ENCODE measurements at places on chromosomes 11 and 22.

- DNase-seq: no peak
These were observed 109.8 kb upstream of the FGF3 start for GRCh38 chr11:69928975-69929374.

- DNase-seq: no peak
These were observed 15.0 kb downstream of the MRTFA start for GRCh38 chr22:40621309-40622151.

GRCh38 chr11:120385655-120386054, 49.4 kb downstream of the ARHGEF12 start:
- no peak for DNase-seq

- no peak for DNase-seq
These were observed 32.7 kb upstream of the CCDC34 start for GRCh38 chr11:27395556-27396258.

- no peak for DNase-seq
These were observed 41.4 kb downstream of the CERK start for GRCh38 chr22:46696614-46697013.

- no peak for DNase-seq
These were observed 284.4 kb downstream of the LUZP2 start for GRCh38 chr11:24781288-24781687.

- DNase-seq: no peak
These were observed 38.9 kb upstream of the SCUBE2 start for GRCh38 chr11:9130297-9130696.

- peak; percentile 89 for DNase-seq
These were observed 26.9 kb upstream of the CD82 start for GRCh38 chr11:44538375-44539054.

GRCh38 chr11:71998061-71998460, 648 bp upstream of the IL18BP start:
- no peak for DNase-seq

DNA sequence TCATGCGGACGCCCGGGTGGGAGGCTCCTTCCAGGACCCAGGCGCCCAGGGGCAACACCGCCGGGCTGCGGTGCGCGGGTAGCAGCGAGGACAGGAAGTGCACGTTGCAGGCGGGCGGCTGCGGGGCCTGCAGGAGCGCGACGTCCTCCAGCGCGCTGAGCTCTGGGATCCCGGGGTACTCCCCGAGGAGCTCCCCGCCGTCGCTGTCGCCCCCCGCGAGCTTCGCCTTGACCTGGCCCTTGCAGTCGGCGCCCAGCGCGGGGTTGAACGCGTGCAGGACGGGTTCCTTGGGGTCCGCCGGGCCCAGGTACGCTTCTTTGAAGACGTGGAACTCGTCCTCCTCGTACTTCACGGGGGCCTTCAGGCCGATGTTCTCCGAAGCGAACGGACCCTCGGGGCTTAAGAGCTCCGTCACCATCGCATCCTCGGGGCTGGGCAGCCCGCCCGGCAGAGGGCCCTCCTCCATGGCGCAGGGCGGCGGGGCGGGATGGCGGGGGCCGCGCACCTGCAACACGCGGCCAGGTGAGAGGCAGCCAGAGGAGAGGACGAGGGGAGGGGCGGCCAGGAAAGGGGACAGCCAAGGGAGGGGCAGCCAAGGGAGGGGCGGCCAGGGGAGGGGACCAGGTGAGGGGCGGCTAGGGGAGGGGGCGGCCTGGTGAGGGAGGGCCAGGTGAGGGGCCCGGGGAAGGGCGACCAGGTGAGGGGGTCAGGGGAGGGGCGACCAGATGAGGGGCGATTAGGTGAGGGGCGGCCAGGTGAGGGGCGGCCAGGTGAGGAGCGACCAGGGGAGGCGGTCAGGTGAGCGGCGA, 921 bp downstream of the TESMIN start:
- no peak for DNase-seq

DNA sequence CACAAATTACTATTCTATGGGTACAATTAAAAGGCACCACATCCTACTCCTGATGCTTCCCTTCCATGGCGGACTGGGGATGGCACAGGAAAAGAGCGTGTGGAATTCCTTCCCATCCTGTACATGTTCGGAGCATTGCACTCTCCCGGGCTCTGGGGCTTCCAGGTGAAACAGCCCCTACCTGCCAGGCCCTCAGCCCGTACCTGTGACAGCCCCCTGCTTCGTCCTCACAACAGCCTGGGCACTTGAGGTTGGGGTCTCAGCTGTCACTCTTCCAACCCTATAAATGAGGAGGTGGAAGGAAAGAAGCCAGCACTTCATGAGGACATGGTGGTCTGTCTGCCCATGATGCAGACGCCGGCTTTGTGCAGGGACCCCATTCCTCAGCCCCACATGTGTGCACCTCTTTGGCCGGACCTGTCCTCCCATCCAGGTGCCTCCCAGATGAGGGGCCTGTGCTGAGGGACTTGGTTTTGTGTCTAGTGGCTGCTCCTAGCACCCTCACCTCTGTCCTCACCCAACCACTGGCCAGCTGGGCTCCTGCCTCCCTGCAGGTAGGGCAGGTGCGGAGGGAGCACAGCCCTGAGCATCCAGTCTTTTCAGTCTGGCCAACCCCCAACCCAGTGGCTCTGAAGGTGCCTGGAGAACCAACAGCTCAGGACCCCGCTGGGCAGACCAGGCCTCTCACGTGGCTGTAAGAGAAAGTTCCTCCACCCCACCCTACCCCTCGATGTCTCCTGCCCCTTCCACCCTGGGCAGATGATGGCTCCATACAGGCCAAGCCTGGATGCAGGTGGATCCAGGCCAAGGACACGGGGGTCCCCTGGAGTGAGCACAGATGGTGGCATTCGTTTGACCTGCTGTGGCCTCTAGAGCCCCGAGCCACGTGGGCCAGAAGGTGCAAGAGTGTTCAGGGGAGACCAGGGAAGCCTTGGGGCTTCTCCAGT, 23.4 kb upstream of the WNT7B start:
- no peak for DNase-seq

DNA sequence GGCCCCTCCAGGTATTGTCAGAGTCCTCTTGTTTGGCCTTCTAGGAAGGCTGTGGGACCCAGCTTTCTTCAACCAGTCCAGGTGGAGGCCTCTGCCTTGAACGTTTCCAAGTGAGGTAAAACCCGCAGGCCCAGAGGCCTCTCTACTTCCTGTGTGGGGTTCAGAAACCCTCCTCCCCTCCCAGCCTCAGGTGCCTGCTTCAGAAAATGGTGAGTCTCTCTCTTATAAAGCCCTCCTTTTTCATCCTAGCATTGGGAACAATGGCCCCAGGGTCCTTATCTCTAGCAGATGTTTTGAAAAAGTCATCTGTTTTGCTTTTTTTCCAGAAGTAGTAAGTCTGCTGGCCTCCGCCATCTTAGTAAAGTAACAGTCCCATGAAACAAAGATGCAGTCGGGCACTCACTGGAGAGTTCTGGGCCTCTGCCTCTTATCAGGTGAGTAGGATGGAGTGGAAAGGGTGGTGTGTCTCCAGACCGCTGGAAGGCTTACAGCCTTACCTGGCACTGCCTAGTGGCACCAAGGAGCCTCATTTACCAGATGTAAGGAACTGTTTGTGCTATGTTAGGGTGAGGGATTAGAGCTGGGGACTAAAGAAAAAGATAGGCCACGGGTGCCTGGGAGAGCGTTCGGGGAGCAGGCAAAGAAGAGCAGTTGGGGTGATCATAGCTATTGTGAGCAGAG, at the start of gene CD3E:
CD3E (plus strand) TSS at position 163 of the 681 bp plus-strand sequence; CDS start at position 386, 223 bp downstream.
- DNase-seq: no peak

DNA sequence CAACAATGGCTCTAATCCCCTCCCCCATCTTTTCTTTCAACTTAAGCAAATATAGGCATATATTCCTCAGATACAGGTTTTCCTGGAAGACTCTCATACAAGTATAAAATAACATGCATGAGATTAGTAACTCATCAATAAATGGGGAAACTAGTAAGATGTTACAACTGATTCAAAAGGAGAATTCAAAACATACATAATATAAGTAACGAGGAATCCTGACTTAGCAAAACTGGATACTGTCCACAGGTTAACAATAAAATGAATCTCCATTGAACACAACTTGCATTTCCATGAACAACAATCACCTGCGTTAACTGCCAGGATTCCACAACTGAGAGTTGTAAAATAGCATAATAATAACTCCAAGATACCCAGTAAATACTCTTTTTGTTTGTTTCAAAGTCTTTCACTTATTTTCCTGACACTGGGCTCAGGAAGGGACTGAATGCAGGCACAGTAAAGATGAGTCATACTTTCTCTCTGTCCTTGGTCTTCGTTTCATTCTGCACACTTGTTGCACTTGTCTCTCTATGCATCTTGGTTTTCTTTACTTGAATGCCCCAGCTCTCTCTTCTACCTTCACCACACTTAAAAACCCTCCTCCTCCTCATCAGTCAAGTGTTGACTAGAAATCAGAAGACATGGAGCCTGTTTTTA, 8.1 kb downstream of the APIP start:
- no peak for DNase-seq

DNA sequence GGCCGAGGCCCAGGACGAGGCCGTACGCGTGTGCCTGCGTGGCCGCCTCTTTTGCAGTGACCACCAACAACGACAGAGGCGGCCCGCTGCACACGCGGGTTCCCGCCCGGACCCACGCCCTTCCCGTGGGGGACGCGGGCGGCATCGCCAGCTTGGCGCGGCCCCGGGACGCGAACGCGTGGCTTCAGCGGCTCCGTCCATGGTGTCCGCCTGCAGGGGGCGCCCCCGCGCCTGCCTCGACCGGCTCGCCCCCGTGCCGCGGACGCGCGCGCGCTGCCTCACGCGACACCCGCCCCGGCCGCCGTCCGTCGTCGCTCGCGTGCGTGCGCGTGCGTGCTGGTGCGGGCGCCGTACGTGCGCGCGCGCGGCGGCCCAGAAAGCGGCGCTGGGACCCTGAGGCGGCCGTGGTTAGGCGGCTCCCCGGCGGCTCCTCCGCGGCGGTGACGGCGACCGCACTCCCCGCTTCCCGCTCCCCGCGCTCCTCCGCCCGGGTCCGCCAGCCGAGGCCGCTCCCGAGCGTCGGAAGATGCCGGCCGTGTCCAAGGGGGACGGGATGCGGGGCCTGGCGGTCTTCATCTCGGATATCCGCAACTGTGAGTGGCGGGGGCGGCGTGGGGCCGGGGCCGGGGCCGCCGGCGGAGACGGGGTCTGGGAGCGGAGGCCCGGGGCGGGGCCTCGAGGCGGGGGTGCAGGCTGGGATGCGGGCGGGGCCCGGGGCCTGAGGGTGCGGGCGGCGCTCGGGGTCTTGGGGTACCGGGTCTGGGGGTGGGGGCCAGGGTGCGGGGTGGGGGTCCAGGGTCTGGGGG, at the start of gene AP2A2:
AP2A2 (plus strand) TSS at position 375 of the 806 bp plus-strand sequence; CDS start at position 527, 152 bp downstream.
- peak; percentile 94 for DNase-seq

GRCh38 chr22:18095101-18095805, 15.4 kb upstream of the TUBA8 start:
- DNase-seq: no peak

- no peak for DNase-seq
These were observed 429.7 kb downstream of the ETS1 start for GRCh38 chr11:128157423-128158298.

DNA sequence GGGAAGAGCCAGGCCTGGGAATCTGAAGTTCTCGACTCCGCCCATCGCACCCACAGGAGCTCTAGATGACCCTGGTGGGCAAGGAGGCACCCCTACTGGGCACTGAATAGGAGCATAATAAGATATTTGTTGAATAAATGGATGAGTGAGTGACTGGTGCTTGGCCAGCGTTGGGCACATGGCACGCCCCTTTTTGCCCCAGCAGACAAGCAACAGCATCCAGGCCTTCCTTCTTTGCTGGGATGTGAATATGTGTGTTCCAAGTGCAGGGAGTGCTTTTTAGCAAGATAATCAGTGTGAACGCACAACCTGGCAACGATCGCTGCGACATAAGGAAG, 443 bp upstream of the CELF1 start:
- no peak for DNase-seq

DNA sequence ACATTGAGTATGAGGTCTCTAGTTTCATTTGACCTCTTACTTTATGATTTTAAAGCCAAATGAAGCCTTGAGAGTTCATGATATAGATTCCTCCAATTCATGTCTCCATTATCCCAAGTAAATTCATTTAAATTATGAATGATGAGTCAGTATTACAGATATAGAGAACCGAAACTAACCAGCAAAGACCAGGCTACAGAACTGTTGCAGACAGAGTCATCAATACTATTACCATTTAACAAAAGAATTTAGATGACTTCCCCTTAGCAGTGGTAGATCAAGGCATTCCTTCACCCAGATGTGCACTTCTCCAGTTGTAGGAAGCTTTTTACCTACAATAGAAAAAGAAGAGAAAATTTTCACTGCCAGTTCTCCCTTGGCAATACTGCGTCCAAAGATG, 11.8 kb upstream of the CCDC89 start:
- DNase-seq: no peak

DNA sequence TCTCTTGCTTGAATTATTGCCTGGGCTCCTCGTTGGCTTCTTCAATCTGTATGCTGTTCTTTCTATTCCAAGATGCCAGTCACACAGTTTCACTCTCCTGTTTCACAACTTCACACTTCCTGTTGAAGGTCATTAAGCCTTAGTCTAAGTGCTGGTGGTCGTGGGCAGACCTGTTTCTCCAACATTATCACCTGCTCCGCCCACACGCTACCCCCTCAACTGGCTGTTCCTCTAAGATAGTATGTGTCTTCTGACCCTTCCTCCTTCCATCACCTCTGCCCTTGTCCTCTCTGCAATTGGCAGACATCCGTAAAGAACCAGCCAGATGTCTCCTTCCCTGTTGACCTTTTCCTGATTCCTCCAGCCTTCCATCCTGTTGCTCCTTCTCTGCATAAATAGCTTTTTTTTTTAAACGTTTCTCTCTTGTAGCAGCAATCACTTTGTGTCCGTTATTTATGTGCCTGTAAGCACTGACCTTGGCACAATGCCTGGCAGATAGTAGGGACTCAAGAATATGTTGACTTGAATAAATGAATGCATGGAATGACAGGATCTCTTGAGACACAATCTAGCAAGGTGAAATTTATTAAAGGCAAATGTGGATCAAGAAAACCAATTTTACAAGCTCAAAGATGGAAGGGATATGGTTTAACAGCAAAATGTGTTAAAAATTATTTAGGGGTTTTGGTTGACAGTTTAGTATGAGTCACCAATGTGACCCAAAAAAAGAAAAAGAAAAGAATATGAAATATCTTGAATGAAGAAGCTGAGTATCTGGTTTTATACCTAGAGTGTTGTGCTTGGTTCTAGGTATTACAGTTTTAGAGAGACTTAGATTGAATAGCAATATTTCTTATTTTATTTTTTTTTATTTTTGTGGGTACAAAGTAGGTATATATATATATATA, 12.6 kb downstream of the DIXDC1 start:
- DNase-seq: no peak

DNA sequence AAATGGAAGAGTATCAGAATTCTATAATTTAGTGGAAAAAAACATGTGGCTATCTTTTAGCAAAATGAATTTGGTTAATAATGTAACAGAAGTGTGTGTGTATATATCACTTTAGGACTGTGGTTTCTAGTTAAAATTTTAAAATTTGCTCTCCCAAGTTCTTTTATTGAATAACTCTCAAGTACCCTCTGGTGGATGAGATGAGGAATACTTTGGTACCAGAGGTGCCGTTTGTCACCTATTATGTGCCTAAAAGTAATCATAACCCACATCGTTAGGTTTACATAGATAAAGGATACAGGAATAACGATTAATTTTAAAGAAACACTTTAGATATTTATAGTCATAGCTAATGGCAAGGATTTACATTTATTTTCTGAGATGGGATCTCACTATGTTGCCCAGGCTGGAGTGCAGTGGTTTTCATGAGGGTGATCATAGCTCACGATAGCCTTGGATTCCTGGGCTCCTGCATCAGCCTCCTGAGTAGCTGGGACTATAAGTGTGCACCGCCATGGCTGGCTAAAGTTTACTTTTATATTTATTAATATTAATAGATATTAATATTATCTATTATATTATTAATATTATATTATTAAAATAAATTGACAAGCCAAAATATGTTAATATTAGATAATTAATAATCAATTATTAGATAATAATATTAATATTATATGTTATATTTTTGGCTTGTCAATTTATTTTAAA, 66.7 kb upstream of the CAPRIN1 start:
- DNase-seq: no peak

- DNase-seq: no peak
These were observed 84.3 kb upstream of the MTMR2 start for GRCh38 chr11:96008161-96008720.
